Myocyte (in vitro differentiated cells): ENCODE measurements at places on chromosomes 1 and 21.

- DNase-seq, result no peak
Observed at GRCh38 chr21:45781741-45782140, 138.2 kb downstream of the PCBP3 start.

GRCh38 chr1:156712626-156713025 lies 7.2 kb upstream of the CRABP2 start:
- DNase-seq, result no peak

DNA sequence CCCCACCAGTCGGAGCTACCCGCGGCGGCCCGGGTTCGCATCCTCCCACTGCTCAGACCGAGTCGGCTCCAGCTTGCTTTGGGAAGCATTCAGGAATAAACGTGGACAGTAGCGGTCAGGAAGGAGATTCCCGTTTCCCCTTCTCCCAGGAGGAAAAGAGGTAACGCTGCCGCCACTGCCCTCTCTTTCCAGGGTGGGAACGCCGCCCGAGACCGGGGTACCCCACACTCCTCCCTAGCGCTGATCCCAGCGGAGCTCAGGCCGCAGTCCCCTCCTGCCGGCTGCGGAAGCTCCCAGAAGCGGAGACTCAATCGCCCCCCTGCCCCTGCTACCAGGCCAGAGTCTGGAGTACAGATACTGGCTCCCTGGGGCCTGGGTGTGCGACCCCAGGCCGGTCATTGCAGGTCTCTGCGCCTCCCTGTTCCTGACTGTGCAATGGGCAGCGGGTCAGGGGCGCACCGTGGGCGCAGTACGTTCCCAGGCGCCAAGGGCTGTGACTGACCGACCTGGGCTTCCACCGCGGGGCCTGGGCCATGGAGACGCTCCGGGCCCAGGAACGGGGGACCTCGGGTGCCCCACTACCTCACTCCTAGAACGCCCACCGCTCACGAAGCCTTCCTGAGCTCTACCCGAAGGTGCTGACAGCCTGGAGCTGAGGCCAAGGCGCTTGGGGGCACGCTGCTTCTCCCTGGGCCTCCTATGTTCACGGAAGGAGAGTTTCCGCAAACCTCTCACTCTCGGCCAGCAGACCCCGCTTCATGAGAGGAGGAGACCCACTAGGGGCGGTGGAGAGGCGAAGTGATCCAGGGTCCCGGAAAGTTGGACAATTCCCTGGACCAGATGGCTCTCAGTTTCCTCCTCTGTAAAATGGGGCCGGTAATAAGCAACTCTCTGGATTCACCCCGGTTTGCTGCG lies 7.8 kb downstream of the DMRTA2 start:
- no peak for DNase-seq

- peak; percentile 70 for DNase-seq
Observed at GRCh38 chr1:114320586-114320985, 166.9 kb upstream of the SYT6 start.

GRCh38 chr1:85602571-85602970 lies 22.0 kb downstream of the CCN1 start:
- no peak for DNase-seq

- DNase-seq, result no peak
Observed at GRCh38 chr1:165355139-165355976, 1.2 kb downstream of the LMX1A start.

DNA sequence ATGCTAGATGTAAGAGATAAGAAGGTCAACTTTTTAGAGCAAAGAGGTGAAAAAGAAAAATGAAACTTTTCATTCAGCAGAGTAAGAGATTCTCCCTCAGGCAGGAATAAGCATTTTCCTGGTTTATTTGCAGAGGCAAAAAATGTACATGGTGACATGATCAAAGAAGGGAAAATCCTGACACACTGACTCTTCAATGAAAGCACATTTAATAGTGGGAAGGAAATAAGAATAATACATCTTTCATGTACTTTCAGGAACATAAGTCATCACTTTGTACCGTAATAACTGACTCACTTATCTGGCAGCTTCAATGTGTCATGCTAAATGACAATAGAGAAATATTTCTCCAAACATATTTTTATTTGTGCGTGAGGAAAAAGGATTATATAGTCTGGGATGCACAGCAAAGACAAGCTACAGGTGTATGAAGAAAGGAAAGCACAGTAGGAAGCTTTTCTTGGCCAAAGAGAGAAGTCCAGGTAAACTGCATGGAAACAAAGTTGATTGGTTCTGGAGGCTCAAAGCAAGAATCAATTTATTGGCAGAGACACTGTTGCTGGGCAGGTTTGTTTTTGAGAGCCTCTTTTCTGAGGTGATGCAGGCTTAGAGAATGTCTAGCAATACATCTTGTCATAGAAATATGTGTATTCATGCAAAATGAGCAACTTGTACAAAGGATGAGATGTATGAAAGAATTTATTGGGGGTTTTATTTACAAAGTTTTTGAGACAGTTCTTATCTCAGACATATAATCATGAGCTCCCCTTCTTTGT lies 1409.0 kb downstream of the PLA2G4A start:
- peak; percentile 1 for DNase-seq

- no peak for DNase-seq
Observed at GRCh38 chr21:40186045-40186444, 318.8 kb downstream of the PCP4 start.

GRCh38 chr1:163875927-163876320 lies 554.2 kb downstream of the NUF2 start:
- no peak for DNase-seq

- DNase-seq, result peak; percentile 55
Observed at GRCh38 chr1:77948841-77949424, 29.9 kb downstream of the FUBP1 start.

GRCh38 chr1:223016890-223017289 lies 126.2 kb downstream of the TLR5 start:
- no peak for DNase-seq

- DNase-seq, result no peak
Observed at GRCh38 chr1:41658431-41659158, 174.1 kb upstream of the EDN2 start.
